ENCODE measurements at places on chromosomes 11 and 22.
A peak's percentile ranks its signal among the peaks of the same experiment; 100 is the strongest.

DNA sequence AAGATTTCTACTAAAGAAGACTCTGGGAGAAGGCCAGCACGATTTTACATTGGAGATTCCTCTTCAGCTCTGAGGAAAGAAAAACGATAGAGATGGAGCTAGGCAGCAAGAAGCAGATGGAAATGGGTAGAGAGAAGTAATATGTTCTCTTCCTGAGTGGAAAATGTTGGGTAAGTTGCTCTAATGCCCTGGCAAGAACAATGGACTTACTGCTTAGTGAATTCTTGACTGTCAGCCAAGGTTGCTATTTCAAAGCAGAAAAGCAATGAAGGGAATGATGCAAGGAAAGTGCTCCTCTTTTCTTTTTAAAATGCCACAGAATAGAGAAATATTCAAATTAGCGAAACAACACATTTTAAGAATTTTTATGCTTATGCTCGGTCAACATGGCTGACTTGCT lies 38.4 kb upstream of the CWF19L2 start:
- DNase-seq = no peak

DNA sequence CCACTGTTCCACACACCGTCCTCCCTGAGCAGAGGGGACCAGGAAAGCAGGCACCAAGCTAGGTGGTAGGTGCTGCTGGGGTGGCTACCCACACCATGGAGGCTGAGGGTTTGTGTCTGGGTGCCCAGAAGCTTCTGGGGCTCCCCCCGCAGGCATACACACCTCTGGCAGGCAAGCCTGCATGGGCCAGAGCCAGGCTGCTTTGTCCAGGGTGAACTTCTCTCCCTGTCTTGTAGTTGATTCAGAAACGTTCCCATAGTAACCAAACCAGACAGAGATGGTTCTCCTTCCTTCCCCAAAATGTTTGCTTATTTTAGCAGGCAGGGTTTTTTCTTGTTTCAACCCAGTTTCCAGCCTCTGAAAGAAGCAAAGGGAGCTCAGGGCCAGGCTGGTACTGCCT lies 40.9 kb upstream of the SUSD2 start:
- DNase-seq = no peak

DNA sequence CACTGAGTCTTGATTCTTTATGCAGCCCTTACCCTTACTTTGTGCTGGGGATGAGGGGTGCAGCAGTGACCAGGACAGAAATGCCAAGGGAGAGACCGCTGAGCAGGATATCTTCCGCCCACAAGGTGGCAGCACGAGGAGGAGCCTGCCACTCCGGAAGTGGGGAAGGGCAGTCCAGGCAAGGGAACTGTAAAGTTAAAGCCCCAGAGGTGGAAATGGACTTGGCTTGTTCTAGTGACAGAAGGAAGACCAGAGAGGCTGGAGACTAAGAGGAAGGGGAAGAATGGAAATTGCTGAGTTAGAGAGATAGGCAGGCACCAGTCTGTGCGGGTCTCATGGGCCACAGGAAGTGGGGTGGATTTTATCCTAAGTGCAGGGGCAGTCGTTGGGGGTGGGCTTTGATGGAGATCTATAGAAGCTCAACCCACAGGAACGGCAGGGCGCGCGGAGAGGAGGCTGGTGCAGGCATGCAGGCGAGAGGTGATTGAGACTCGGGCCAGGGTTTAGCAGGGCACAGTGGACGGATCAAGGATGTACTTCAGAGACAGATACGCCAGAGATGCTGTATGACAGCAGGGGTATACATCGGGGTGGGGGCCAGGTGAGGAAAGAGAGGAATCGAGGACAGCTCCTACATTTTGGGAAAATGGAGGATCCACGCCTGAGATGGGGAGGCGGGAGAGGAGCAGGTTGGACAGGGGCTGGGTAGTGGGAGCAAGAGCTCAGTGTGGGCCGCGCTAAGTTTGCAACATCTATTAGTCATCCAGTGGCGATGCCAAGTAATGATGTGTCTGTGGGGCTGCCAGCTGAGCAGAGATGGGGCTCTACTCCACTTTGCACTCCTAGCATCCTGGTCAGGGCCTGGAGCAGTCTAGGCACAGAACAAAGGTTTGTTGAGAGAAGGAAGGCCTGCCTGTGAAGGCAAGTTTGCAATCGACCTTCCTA lies 3.3 kb upstream of the GRK2 start:
- DNase-seq = no peak

DNA sequence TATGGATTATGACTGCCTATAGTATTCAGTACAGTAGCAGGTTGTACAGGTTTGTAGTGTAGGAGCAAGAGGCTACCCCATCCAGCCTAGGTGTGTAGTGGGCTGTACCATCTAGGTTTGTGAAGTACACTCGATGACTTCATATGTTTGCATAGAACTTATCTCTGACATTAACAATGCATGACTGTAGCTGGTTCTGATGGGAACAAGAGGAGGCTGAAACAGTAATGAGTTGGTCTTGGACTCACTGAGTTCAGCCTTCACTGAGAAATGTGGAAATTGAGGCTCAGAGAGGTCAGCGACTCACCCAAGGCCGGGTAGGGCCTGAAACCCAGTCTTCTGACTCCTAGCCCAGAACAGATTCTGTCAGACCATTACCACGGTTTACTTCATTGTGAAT lies 13.0 kb downstream of the MYO7A start:
- DNase-seq = no peak

DNA sequence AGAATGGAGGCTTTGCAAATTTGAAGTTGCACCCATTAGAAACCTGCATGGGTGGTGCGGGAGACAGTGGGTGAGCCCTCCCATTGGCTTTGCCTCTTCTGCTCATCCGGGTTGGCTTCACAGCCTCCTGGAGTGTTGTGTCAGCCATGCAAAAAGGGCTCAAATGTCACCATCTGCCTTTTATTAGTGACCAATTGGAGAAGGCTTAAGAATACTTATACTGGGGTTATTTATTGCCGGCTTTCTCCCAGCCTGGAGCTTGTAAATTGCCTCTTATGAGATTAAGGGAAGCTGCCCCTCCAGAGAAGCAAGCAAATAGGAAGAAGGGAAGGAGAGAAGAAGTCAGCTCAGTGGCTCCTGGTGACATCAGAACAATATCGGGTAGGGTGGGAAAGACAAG lies 182.6 kb downstream of the ST3GAL4 start:
- DNase-seq = no peak

- no peak for DNase-seq
Observed at GRCh38 chr22:18032455-18033101, 8.2 kb upstream of the MICAL3 start.

- no peak for DNase-seq
Observed at GRCh38 chr22:41619979-41620588, 759 bp downstream of the DESI1 start.

- no peak for DNase-seq
Observed at GRCh38 chr11:67495234-67496005, 9.7 kb downstream of the PITPNM1 start.

DNA sequence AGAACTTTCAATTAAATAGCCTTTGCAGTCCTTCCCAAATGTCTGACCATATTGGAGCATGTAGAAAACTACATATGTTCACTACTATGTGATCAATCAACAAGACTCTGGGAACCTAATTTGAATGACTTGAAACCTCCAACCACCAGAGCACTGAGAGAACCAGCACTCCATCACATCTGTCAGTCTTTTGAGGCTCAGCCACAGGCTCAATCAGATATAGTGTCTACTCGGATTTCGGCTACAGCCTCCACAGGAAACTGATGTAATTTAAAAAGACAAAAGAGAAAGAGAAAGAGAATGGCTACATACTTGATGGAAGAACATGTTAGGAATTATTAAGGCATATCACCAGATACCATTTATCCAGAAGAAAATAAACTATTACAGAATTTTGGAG lies 859.0 kb downstream of the FAM181B start:
- DNase-seq = no peak

- DNase-seq = no peak
Observed at GRCh38 chr11:62012451-62012831, 45.0 kb upstream of the FTH1 start.

- no peak for DNase-seq
Observed at GRCh38 chr11:28849053-28849452, 740.9 kb downstream of the METTL15 start.

DNA sequence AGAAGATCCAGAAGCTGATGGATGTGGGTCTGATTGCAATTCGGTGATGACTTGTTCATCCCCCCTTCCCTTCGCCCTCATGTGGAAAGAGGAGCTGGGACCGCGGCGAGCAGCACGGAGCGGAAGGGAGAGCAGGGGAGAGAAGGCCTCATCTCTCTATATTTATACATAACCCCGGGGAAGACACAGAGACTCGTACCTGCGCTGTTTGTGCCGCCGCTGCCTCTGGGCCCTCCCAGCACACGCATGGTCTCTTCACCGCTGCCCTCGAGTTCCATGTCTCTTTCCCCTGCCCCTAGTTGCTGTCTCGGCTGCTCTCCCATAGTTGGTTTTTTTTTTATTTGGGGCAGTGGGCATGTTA lies 2.5 kb upstream of the FERMT3 start:
- DNase-seq = no peak

DNA sequence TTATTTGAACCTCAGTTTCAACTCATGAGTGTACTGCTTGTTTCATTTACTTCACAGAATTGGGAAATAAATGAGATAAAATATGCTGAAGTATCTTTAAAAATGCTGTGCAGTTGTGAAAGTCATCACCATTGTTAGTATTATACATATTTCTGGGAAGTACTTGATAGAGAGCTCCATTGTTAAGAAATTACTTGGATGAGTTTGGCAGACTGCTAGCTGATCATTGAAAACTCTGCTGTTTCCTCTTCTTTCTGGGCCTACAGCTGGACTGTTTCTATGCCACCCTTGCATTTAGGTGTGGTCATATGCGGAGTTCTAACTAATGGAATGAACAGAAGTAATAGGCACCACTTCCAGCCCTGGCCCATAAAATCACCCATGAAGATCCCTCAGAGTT lies 10.0 kb downstream of the SIK2 start:
- no peak for DNase-seq

GRCh38 chr11:8790968-8791367 lies 108.4 kb downstream of the RPL27A start:
- DNase-seq = no peak

DNA sequence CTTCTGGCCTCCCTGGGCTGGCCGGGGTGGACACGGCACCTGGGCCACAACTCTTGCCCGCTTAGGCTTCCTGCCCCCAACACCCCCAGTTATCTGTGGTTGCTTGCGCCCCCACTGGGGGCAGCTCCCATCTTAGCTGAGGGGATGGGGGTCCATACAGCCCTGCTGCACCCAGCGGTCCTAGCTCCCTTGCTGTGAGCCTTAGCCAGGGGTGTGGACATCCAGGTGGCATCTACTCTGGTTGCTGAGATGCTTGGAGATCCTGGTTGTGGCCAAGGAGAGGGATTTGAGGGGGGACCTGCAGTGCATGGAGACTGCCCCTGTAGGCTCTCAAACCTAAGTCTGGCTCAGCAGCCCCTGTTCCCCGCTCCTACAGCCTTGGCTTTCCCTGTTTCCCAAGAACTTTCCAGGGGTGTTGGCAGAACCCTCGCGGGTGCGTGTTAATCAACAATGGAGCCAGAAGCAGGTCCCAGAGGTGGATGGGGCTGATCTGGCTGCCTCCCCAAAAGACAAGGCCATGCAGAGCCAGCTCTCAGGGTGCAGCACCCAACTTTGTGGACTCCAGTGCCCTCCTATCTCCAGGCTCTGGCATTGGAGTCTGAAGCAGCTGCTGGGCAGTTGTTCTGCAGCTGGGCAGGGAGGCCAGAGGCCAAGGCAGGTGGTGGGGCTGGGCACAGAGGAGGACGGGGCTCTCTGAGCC lies 3.3 kb downstream of the KCNQ1 start:
- DNase-seq = no peak

DNA sequence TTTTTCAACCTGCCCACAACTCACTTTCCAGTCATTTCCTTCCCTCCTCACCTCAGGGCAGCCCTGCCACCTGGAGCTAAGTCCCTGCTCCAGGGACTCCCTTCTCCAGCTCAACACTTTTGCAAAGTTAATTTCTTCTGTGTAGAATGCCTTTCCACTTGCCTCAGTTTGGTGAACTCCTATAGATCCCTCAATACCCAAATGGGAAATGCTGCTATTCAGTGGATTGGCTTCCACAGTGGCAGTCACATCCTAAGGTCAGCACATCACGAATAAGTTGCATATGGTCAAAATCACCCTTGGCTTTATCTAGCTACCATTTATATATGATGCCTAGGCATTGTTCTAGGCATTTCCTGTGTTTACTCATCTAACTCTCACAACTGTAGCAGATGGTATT lies 23.6 kb downstream of the GDPD5 start:
- DNase-seq = no peak

- DNase-seq = no peak
Observed at GRCh38 chr11:31824879-31825837, 14.0 kb upstream of the PAX6 start.

DNA sequence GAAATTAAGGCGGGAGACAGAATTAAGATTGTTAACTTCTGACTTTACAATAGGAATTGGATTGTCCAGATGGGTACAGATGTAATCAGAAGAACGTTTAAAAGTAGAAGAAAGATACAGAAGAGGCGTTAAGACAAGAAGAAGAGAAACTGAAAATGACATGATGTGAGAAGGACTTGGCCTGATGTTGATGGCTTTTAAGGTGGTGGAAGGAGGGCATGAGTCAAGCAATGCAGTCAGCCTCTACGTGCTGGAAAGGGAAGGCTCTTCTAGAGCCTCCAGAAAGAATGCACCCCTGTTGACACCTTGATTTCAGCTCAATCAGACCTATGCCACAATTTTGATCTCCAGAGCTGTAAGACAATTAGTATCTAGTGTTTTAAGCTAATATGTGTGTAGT lies 466.9 kb upstream of the LRRC4C start:
- no peak for DNase-seq

DNA sequence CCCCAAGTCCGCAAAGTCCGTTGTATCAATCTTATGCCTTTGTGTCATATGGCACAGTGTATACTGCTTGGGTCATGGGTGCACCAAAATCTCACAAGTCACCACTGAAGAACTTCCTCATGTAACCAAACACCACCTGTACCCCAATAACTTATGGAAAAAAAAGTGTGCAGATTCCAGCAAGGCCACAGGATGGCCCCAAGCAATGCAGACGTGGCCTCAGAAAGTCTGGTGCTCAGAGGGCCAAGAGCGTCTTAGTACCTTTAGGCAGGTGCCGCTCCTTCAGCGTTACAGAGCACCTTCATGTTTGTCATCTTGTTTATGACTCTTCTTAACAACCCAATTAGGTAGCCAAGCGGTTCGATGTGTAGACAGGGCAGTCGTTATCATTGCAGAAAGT lies 65.3 kb downstream of the PRDM11 start:
- DNase-seq = no peak

GRCh38 chr22:31496735-31497146 lies 405 bp downstream of the SFI1 start:
- peak; percentile 2 for DNase-seq

Measured in activated naive CD8-positive, alpha-beta T cell treated with anti-CD3 and anti-CD28 coated beads, Interleukin-2, amount 50 U/mL, for 16 hours (primary cell).